ENCODE measurements at places on chromosomes 1 and 21.

DNA sequence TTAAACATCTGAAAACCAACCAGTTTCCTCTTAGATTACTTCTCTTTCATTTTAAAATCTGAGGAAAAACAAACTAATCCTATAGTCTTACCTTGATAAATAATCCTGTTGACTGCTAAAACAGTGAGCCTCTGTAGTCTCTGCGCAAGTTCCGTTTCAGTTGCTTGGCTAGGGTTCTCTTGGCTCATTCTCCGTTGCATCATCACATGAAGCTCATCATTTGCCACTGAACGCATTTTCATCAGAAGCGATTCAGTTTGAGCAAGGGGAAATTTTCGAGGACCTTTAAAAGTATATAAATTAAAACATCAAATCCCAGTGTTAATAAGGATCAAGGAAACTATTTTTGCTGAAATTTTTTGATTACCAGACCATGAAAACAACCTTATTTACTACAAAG, 96.7 kb upstream of the GNG4 start:
- no peak for DNase-seq

GRCh38 chr1:112536561-112536960, 27.8 kb downstream of the WNT2B start:
- DNase-seq: no peak

- DNase-seq: no peak
These were observed 70.1 kb upstream of the PTGFR start for GRCh38 chr1:78420688-78421087.

GRCh38 chr1:204400882-204401510, 10.6 kb downstream of the PPP1R15B start:
- DNase-seq: peak; percentile 23

DNA sequence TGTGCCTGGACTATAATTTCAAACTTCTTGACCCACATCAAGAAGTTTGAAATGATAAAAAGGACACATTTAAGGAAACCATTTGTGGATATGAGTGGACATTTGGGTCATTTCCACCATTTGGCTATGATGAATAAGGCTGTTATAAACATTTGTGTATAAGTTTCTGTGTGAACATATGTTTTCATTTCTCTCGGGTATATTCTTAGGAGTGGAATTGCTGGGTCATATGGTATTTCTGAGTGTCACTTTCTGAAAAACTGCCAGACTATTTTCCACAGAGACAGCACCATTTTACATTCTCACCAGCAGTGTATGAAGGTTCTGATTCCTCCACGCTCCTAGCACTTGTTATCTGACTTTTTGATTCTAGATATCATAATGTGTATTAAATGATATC, 50.8 kb downstream of the GPR137B start:
- DNase-seq: no peak

DNA sequence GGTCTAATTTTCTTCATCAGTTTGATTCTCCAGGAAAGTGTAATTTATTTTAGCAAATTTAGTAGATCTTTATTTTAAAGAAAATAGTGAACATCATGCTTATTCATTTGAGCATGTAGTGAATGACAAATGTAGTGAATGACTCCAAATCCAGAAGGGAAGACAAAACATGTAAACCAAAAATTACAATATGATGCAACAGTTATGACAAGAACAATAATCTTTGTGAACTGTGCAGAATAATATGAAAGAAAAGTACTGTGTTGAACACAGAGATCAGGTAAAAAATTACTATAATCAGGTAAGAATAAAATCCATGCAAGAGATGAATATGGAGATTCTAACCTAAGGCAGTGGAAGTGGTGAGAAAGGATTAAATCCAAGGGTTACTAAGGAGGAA, 30.0 kb upstream of the DPH5 start:
- no peak for DNase-seq

DNA sequence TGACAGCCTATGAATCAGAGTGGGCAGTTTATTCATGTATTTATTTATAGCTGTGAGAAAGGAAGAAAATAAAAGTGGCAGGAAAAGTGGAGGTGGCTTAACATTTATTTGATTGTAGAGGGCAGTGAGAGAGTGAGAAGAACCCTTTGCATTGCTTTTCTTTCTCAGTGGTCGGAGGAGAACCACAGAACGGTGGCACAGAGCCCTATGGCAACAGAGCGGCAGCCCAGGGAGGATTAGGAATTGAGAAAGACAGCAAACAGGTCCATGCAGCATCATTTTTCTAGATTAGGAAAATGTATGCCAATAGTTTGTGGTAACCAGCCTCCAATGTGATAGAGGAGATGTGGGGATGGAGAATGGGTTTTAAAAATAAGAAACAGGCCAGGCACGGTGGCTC, 53.1 kb downstream of the NMNAT2 start:
- no peak for DNase-seq

Data from hematopoietic multipotent progenitor cell treated with erythropoietin and hydrocortisone succinate and interleukin-3 and kit ligand, for 8 days (in vitro differentiated cells).